NCI-H1105 treated with DMSO at 0.1 percent for 48 hours (cell line): ENCODE measurements at places on chromosomes 12 and 14.

GRCh38 chr14:50780393-50780792 lies 50.6 kb downstream of the NIN start:
- no peak for DNase-seq

DNA sequence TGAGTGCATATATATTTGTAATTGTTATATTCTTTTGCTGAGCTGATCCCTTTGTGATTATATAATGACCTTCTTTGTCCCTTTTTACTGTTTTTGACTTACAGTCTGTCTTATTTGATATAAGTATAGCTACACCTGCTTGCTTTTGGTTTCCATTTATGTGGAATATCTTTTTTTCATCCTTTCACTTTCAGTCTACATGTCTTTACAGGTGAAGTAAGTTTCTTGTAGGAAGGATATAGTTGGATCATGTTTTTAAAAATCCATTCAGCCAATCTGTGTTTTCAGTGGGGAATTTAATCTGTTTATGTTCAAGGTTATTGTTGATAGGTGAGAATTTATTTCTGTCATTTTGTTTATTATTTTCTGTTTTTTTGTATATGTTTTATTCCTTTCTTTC lies 12.1 kb downstream of the GZMH start:
- DNase-seq = no peak

GRCh38 chr12:127767656-127768055 lies 499.3 kb upstream of the TMEM132C start:
- DNase-seq = peak; percentile 60

DNA sequence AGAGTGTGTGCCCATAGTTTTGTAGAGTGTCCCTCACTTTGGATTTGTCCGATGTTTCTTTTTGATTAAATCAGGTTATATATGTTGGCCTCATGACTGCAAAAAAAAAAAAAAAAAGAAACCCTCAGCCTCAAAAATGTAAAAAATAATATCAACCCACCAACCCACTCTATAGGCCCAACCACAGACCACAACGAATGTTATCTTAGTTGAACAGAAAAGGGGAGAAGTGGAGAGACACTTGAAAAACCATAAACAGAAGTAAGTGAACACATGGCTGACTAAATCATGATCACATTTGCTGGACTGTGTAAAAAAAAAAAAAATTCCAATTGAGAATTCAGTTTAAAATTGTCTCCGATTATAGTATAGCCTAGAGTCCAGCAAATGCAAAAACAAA lies 45.5 kb upstream of the ST8SIA1 start:
- DNase-seq = no peak

DNA sequence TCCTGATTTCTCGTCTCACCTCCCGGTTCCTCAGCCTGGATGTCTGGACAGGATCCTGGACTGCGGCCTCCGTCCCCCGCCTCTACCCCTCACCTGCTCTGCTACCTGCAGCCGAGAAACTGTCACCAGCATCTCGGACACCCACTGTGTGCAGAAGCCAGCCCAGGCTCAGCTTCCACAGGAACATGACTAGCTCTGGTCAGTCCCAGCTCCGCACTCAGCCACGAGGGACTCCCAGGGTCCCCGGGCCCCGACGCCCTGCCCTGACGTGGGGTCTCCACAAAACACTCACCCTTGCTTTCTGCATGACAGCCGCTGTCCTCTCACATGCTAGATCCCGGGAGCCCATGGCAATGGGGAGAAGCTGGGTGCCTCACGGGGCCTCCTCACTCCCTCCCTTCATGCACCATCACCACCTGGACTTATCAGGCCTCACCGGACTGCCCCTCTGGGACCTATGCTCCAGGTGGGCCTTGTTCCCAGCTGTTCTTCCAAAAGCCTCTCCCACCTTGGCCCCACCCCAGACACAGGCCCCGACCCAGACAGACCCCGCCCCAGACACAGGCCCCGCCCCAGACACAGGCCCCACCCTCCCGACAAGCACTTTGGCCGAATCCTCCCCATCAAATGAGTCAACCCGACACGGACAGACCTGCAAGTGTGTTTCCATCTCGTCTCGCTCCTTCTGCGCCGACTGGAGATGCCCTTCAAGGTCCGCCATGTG lies 26.9 kb upstream of the ANKLE2 start:
- no peak for DNase-seq

DNA sequence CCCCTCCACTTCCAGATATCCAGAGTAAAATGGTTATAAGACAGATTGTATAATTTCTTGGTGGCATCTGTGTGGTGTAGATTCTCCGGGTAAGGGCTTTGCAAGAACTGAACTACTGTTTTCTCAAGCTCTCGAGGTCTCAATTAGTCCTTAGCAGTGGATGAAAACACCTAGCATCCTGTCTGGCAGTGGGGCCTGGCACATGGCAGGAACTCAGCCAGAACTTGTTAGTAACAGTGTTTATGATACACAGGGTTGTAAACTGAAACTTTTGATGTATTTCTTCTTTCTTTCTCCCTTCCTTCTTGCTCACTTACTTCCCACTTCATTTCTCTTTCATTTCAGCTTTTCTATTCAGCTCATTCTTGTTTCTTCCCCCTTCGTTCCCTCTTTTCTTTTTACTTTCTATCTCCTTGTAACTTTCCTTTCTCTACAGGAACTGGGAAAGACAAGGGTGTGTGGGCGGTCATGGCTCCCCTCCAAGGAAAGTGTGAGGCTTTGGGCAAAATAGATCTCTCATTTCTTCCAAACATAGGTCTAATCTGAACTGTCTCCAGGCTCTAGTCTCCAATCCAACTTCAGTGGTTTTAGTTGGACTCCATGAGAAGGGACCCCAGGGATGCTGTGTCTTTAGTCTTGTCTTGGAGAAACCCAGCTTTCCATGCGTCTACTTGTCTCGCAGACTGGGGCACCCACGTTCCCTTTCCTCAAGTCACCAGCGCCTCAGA lies 159.7 kb downstream of the PAH start:
- DNase-seq = no peak

GRCh38 chr12:65534238-65534841 lies 255.9 kb downstream of the MSRB3 start:
- DNase-seq = no peak

DNA sequence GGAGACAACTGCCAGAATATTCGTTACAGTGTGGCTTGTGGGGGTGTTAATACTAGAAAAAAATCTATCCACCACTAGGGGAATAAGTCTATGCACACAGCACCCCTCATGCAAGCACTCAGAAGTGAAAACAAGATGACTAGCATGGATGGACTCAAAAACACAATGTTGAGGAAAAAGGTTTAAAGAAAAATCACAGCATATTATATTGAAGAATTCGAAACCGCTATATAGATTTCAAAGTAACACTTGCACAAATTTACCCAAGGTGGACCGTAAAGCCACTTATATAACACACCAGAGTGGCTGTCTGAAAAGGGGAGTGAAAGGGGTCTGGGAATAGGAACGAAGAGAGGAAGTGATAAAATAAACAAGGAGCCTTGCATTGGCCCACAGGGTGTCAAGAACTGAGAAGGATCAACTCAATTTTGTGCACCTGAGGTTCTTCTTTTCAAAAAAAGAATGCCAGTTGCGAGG lies 544 bp downstream of the ABCD4 start:
- DNase-seq = peak; percentile 50

DNA sequence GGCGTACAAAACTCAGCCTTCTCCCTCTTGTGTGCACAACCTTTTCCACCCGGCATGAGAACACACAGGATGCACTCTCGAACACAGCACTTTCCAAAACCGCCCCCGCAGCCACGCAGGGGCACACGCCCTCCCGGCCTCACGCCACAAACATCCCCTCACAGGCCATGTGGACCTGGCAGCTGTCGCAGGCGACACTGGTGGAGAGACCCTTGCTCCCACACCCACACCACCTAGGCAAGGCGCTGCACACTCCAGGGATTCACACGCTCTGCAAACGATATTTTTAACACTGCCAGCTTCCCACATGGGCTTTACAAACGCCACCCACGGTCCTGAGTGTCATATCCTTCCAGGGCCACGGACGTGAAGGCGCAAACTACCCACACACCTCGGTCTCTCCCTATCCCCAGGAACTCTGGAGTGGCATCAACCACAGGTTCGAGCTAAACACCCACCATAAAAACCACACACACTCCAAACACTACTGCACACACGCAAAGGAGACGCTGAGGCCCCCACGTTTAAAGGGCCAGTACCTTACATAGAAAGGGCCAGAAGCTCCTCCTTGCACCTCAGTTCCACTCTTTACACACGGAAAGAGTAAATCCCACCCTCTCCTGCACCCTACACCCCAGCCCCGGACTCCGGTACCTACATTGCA lies 12.4 kb upstream of the ITGB7 start:
- DNase-seq = no peak

DNA sequence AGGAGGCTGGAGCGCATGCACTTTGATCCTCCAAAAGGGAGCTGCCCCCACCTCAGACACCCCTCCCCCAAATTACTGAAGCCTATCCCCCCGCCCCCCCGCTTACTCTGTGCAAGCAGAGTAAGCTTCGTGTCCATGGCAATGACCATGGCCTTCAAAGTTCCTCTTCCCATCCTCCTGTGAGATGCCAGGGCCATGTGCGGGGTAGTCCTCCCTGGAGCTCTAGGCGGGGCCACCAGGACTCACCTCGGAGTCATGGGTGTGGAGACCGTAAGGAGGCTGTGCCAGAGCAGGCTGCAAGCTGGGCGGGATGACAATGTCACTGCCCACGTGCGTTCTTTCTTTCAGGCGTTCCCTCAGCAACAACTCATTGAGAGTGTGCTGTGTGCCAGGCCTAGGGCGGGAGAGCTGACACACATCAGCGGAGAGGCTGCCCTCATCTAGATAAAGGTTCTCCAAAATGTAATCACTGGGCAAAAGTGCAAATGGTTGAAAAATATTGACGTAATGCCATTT lies 66.8 kb downstream of the C14orf132 start:
- no peak for DNase-seq

- no peak for DNase-seq
These were observed 3.6 kb upstream of the BRMS1L start for GRCh38 chr14:35822501-35822900.

DNA sequence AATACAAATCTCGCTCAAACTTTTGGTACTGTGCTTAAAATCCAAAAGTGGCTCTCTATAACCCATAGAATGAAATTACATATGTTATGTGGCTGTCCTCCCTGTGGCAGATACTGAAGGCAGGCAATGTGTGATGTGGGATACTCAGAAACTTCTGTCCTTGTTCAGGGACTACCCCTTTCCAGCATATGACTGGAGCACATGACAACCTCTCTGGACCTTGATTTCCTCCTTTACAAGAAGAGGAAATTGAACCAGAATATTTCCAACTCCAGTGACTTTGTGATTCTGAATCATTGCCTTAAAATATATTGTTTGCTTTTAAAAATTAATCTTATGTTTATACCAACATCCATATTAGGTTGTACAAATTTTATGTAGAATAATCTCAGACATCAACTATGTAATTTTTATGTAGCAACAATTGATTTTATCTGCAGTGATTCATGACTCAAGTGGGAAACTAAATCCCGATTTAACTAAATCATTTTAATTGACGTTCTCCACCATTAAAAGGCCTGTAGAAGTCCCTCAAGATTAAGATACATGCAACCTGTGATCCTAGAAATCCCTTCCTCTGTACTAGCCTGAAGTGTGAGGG lies 162.4 kb downstream of the AKAP6 start:
- no peak for DNase-seq

- no peak for DNase-seq
These were observed 4.3 kb upstream of the TRAF3 start for GRCh38 chr14:102772781-102773570.

- no peak for DNase-seq
These were observed 2.0 kb downstream of the PRKAB1 start for GRCh38 chr12:119669744-119670472.

DNA sequence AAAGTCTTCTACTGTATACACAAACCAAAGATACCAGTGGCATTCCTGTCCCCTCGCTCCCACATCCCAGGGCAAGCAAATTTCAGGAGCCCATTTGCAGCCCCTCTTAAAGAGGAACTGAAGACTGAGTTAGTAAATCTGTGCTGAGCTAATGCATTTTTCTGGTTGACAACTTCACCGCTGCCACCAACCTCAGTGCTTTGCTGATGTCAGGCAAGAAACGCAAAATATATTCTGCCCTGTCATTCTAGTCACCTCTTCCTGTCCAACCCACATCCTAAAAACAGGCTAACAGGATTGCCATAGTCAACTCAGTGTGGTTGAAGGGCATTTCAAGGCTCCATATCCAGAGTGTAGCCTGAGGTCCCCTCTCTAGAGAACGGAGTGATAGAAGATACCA lies 59.4 kb upstream of the FICD start:
- no peak for DNase-seq

DNA sequence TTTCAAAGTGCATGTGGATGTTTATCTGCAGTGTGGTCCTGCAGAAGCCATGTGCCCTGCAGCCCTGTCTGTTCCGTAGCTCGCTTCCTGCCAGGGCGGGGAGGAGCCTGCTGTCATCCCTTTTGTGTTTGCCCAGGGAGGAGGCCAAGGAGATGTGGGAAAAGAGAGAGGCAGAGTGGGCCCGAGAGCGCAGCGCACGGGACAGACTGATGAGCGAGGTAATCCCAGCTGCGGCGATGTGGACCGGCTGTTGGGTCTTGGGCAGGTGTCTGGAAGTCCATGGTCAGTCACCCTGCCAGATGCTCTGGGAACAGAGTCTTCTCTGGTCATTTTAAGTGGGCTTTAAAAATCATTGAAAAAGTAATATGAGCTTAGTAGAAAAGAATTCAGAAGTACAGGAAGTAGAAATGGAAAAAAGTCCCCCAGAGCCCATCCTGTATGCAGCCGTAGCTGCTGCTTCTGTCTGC lies 12.8 kb downstream of the TCHP start:
- DNase-seq = no peak

DNA sequence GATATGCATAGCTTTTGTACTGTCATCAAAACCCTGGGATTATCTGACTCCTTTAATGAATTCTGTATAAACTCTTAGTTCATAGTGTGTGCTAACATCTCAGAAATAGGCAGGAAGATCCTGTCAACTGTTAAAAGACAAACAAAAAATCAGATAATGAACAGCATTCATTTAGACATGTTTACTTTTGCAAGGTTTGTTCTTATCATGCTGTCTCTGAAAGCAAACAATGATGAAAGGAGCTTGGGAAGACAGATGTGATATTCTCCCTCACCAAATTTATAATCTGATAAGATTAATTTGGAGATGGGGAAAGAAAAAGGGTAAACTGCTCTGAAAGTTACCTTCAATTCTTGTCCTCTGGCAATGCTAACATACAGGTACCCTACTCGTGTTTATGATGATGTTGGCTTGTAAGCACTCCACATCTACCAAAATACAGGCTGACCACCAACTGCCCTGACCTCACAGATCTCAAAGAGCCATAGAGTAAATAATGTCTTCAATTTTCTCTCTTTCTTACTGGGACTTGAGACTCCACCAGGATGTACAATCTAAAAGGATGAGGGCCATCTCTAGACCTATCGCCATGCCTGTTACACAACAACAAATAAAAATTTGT lies 233.8 kb downstream of the SSPN start:
- no peak for DNase-seq

DNA sequence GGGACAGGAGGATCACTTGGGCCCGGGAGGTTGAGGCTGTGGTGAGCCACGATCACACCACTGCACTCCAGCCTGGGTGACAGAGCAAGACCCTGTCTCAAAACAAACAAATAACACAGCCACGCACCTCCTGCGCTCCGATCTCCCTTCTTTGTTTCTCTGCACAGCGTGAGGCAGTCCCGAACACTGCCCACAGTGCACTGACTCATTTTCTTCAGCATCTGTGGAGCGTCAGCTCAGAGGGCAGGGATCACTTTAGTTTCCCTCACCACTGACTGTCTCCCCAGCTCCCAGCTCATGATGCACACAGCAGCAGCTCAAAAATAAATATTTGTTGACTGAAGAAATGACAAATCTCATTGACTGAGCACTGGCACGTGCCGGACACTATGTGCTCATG lies 883 bp upstream of the MYL2 start:
- no peak for DNase-seq
